ENCODE measurements at places on chromosomes 4 and X. TPM values are rescaled to one million over a fixed set of nuclear protein-coding genes. Genes with fewer than 3 reads are reported as not detected.

GRCh38 chrX:10931976-10932375 is 179.2 kb upstream of the HCCS start:
- no peaks in the 10 kb centered on the region for H3K27me3 ChIP-seq
- H3K27ac ChIP-seq, result no peak overlapping the region
- no peaks in the 10 kb centered on the region for H3K36me3 ChIP-seq
- DNase-seq, result no peak
- no peak overlapping the region for H3K4me3 ChIP-seq

GRCh38 chrX:31590581-31591114 is 518.8 kb upstream of the FTHL17 start:
- no peak overlapping the region for H3K27ac ChIP-seq
- H3K4me3 ChIP-seq, result no peak overlapping the region
- H3K27me3 ChIP-seq, result no peaks in the 10 kb centered on the region
- H3K4me1 ChIP-seq, result no peaks in the 10 kb centered on the region
- H3K36me3 ChIP-seq, result no peaks in the 10 kb centered on the region
- no peak for DNase-seq

GRCh38 chrX:71178908-71179307 is 34.3 kb downstream of the NLGN3 start:
- H3K36me3 ChIP-seq, result peaks cover 39% of the 10 kb centered on the region
- no peak overlapping the region for H3K27ac ChIP-seq
- no peak overlapping the region for H3K4me3 ChIP-seq
- peaks cover 16% of the 10 kb centered on the region for H3K4me1 ChIP-seq

GRCh38 chr4:780716-781492 is 45.0 kb downstream of the CPLX1 start:
- H3K27me3 ChIP-seq, result peaks cover 15% of the 10 kb centered on the region
- H3K4me1 ChIP-seq, result peaks cover 60% of the 10 kb centered on the region
- peak overlapping the region; percentile 94 for H3K27ac ChIP-seq
- H3K36me3 ChIP-seq, result peaks cover 47% of the 10 kb centered on the region
- peak overlapping the region; percentile 84 for H3K4me3 ChIP-seq

DNA sequence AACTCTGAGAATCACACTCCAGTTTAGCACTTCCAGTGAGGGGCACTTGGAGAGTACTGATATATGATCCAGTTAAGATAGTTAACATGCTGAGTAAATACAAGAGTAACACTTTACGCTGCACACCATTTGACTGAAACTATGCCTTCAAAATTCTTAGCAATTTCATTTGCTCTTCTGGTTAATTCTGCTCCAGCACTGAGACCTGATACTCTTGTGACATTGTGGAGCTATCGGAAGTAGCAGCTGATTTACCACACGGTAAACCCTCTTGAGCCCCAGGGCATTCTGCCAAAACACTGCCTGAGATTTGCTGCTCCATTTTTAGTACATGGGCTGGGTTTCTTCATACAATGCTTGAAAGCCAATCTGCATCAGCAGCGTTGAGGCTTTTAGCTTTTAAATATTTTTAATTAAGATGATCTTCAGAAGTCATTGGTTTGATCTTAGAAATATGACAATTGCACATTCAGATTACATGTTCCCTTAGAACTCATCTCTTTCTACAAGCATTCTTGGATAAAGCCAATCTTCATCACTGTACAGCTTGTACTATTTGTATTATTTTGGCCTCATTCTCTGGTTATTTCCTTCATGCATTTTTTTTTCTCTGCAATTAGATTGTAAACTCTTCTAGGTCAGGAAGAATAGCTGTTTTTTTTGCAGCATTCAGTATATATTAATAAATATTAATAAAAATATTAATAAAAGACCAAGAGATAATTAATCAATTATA is 67.8 kb upstream of the ETNPPL start:
- no peak overlapping the region for H3K4me3 ChIP-seq
- H3K27me3 ChIP-seq, result peaks cover 16% of the 10 kb centered on the region
- H3K27ac ChIP-seq, result no peak overlapping the region

GRCh38 chrX:124548571-124548970 is 202.2 kb downstream of the SH2D1A start:
- DNase-seq, result no peak
- H3K4me3 ChIP-seq, result no peak overlapping the region
- no peaks in the 10 kb centered on the region for H3K27me3 ChIP-seq
- no peak overlapping the region for H3K27ac ChIP-seq
- no peaks in the 10 kb centered on the region for H3K36me3 ChIP-seq

- H3K4me3 ChIP-seq, result no peak overlapping the region
- no peaks in the 10 kb centered on the region for H3K36me3 ChIP-seq
- H3K27me3 ChIP-seq, result no peaks in the 10 kb centered on the region
- no peaks in the 10 kb centered on the region for H3K4me1 ChIP-seq
- DNase-seq, result no peak
- H3K27ac ChIP-seq, result no peak overlapping the region
Measured at GRCh38 chr4:100631281-100631968, 113.6 kb upstream of the EMCN start.

- no peak overlapping the region for H3K27ac ChIP-seq
- H3K27me3 ChIP-seq, result no peaks in the 10 kb centered on the region
- H3K36me3 ChIP-seq, result no peaks in the 10 kb centered on the region
- H3K4me1 ChIP-seq, result peaks cover 20% of the 10 kb centered on the region
- H3K4me3 ChIP-seq, result no peak overlapping the region
- no peak for DNase-seq
Measured at GRCh38 chr4:2804449-2804972, 11.6 kb downstream of the SH3BP2 start.

DNA sequence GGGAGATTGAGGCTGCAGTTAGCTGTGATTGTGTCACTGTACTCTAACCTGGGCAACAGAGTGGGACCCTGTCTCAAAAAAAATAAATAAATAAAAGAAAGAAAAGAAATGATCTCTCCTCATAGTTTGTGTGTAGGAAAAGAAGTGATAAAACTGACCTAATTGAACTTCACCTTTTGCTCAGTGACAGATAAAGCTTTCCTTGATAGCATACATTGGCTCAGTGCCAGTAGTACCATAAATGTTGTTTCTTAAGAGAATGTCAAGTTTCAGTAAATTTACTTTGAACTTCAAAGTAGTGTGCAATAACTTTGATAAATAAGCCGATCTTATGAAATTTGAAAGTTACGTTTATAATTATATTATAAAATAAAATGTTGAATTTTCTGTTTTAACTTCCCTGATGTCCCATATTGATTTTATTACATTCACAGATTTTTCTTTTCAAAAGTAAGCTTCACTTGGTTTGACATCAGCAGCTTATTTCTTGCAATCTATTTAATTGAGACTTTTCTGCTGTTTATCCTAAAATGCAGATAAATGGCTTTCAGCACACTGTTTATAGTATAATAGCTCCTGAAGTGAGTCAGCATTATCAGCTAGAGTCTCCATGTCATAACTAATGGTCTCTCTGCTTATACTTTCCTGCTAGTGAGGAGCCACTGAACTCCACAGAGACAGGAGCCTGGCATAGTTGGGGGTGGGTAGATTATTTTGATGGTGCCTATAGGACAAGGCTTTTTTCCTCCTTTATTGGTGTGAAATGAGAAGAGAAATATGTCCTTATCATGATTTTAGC is 330.1 kb downstream of the BMPR1B start:
- H3K27ac ChIP-seq, result no peak overlapping the region
- H3K4me3 ChIP-seq, result no peak overlapping the region
- H3K4me1 ChIP-seq, result peaks cover 9% of the 10 kb centered on the region
- no peak for DNase-seq

DNA sequence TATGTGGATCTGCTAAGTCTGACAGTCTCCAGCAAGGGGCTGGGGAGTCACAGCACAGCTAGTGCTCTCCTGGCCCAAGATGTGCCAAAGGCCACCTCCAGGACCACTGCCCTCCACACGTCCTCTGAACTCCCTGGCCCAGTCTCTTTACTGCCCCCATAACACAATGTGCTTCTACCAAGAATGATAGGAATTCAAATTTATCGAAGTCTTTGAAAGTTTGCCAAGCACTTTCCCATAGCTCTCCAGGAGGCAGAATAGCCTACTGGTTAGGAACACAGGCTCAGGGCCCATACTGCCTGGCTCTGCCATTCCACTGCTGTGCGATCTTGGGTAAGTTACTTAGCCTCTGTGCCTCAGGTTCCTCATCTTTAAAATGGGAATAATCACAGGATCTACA is 86.7 kb downstream of the NHSL2 start:
- peaks cover 25% of the 10 kb centered on the region for H3K27me3 ChIP-seq
- no peak overlapping the region for H3K27ac ChIP-seq
- peaks cover 13% of the 10 kb centered on the region for H3K4me1 ChIP-seq
- no peaks in the 10 kb centered on the region for H3K36me3 ChIP-seq
- no peak overlapping the region for H3K4me3 ChIP-seq
- DNase-seq, result no peak

- no peaks in the 10 kb centered on the region for H3K4me1 ChIP-seq
- H3K27ac ChIP-seq, result no peak overlapping the region
- no peaks in the 10 kb centered on the region for H3K27me3 ChIP-seq
- no peak for DNase-seq
- H3K36me3 ChIP-seq, result no peaks in the 10 kb centered on the region
Measured at GRCh38 chrX:56253832-56254703, 21.9 kb downstream of the KLF8 start.

- H3K36me3 ChIP-seq, result no peaks in the 10 kb centered on the region
- no peak overlapping the region for H3K4me3 ChIP-seq
- no peaks in the 10 kb centered on the region for H3K27me3 ChIP-seq
- DNase-seq, result no peak
- no peaks in the 10 kb centered on the region for H3K4me1 ChIP-seq
Measured at GRCh38 chr4:162506253-162506652, 342.5 kb upstream of the FSTL5 start.

Gene HSPA4L
- 0.26 TPM for total RNA-seq

Gene MAP3K15
- total RNA-seq, result 0.37 TPM

Gene SCML1
- total RNA-seq, result 5.7 TPM

Gene FHIP1A
- not detected for total RNA-seq
